ENCODE measurements at places on chromosomes 3 and 15.
A peak's percentile ranks its signal among the peaks of the same experiment; 100 is the strongest.

- no peak for DNase-seq
Observed at GRCh38 chr3:118548434-118548833, 486.2 kb downstream of the IGSF11 start.

GRCh38 chr3:11613851-11614487, 29.7 kb downstream of the VGLL4 start:
- no peak for DNase-seq

GRCh38 chr3:51434746-51435327, 43.8 kb downstream of the RBM15B start:
- DNase-seq: peak; percentile 35

GRCh38 chr3:65751123-65751700, 287.5 kb downstream of the MAGI1 start:
- peak; percentile 74 for DNase-seq

- no peak for DNase-seq
Observed at GRCh38 chr3:39445927-39446326, 21.6 kb upstream of the MOBP start.

GRCh38 chr15:89367485-89368451, 33.1 kb upstream of the POLG start:
- no peak for DNase-seq

DNA sequence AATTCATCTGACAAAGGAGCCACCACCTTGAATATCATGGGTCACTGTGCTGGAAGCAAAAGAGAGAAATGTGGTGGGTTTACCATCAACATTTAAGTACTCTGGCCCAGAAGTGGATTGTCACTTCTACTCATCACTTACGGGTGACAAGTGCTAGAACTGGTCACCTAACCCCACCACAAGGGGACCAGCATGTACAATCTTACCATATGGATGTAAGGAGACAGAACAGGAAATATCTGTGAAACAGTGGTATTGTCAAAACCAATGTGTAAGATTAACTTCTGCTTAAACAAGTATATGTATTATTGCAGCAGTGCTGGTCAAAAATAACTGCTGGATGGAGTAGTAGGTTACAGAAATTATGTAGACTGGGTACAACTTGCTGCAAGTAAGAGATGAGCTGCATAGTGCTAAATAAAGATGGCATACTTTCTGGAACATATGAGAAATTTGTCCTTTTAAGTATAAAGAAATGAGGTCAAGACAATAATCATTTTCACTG, 171.8 kb downstream of the POTEB3 start:
- DNase-seq: no peak

DNA sequence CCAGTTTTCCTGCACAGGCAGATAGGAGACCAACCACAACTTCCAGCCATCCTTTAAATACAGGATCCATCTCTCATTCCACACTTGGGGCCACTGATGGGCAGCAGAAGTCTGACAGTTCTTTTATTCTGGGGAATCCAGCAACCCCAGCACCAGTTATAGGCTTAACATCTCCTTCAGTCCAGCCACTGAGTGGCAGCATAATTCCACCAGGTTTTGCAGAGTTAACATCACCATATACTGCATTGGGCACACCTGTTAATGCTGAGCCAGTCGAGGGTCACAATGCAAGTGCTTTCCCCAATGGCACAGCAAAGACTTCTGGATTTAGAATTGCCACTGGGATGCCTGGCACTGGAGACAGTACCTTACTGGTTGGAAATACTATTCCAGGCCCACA, 2.9 kb downstream of the NPAP1 start:
- DNase-seq: no peak

GRCh38 chr3:112377568-112378071, 44.7 kb downstream of the CD200 start:
- DNase-seq: no peak

GRCh38 chr3:77456906-77457305, 417.0 kb downstream of the ROBO2 start:
- DNase-seq: no peak

GRCh38 chr3:189238071-189238470, 66.3 kb downstream of the TPRG1 start:
- no peak for DNase-seq

GRCh38 chr3:114307222-114307830, 13.5 kb downstream of the TIGIT start:
- no peak for DNase-seq

DNA sequence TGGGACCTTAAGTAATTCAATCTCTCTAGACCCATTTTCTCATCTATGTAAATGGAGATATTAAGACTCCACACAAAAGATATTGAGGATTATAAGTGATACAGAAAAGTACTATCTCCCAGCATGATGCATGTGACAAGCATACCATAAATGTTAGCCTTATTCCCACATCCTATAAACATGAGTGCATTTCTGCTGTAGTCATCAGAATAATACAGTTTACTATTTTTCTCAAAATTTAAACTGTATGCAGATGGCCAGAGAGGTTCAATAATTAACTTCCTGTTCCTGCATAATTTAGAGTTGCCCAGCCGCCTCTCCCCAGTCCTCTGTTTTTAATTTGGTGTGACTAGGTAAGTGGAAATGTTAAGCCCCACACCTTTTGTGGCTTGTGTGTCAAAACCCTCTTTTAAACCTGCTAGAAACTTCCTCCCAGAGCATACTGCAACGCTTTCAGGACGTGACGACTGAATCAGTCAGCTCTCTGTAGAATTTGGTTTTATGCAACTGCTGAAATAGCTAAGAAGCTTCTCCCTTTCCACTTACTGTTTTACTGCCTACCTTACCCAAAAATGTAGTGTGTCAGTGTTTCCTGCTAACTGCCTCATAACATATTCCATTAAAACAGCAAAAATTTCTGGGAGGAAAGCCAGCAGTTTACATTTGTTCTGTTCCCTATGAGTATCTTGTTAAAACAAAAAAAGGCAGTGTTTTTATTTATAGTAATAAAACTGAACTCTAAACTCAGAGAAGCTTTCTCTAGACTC, 1037.9 kb downstream of the EPHA3 start:
- peak; percentile 9 for DNase-seq

- peak; percentile 66 for DNase-seq
Observed at GRCh38 chr15:91055548-91056331, 33.3 kb upstream of the VPS33B start.

GRCh38 chr15:36585774-36586173, 6.3 kb downstream of the CDIN1 start:
- no peak for DNase-seq

- no peak for DNase-seq
Observed at GRCh38 chr15:71042356-71042922, 72.8 kb upstream of the THSD4 start.

GRCh38 chr15:70196372-70197316, 98.9 kb upstream of the TLE3 start:
- no peak for DNase-seq

- no peak for DNase-seq
Observed at GRCh38 chr3:39134305-39134704, 19.1 kb downstream of the CSRNP1 start.

- DNase-seq: no peak
Observed at GRCh38 chr3:17469954-17470353, 272.5 kb downstream of the TBC1D5 start.

GRCh38 chr3:14880447-14881106, 61.8 kb downstream of the FGD5 start:
- no peak for DNase-seq

GRCh38 chr3:152296971-152297370, 28.2 kb downstream of the MBNL1 start:
- no peak for DNase-seq

- DNase-seq: no peak
Observed at GRCh38 chr3:6860149-6860953, 564 bp upstream of the GRM7 start.

DNA sequence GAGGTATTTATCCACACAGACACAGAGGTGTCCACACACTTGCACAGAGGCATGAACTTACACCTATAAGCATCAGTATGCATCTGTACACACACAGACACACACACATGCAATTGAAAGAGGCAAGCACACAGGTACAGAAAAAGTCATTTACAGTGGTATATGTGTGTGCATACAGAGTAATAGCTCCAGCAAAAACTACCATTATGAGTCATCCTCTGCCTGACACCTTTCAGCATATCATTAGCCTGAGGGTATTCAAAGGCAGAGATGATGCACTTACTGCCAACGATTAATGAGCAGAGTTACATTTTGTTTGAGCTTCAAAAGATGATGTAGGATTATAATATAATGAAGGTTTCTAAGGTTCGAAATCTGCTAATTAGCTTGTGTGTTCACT, 100.3 kb upstream of the TPRG1 start:
- no peak for DNase-seq

- peak; percentile 70 for DNase-seq
Observed at GRCh38 chr3:45509038-45509767, 85.3 kb upstream of the LIMD1 start.

GRCh38 chr3:44926921-44927320, 49.1 kb downstream of the ZDHHC3 start:
- DNase-seq: no peak

DNA sequence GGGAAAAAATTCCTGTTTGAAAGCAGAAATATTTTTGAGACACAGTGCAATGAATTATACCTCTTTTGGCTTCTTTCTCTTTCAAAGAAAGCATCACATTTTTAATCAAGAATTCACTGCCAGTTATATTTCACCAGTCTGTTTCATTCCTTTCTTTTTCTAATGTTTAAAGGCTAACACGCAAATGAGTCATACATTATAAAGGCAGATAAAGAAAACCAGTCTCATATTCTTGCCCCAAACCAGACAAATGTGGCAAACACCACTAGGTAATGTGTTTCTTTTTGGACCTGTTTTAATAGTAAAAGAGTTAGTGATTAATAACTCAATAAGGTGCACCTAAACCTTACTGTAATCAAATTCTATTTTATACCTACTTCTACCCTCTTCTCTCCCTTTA, 83.8 kb downstream of the PLOD2 start:
- no peak for DNase-seq

DNA sequence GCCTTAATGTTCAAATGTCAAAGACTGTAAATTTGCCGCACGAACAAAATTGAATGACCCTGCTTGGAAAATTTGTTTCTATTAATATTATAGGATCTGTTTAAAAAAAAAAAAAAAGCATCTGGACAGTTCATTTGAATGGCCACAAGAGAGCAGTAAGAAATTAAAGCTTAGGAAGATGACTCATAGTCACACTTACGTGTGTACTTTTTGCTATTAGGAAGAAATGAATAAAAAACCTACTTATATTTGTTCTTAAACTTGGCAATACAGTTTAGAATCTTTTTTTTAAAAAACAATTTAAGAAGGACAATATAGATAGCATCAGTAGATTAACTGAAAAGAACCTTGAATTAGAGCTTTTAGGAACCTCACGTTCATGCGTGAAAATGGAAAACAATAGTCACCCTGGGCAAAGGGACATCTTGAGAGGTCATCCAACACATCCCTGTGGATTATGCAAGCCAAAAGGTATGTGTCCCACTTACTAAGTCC, 621.8 kb downstream of the MECOM start:
- DNase-seq: no peak

DNA sequence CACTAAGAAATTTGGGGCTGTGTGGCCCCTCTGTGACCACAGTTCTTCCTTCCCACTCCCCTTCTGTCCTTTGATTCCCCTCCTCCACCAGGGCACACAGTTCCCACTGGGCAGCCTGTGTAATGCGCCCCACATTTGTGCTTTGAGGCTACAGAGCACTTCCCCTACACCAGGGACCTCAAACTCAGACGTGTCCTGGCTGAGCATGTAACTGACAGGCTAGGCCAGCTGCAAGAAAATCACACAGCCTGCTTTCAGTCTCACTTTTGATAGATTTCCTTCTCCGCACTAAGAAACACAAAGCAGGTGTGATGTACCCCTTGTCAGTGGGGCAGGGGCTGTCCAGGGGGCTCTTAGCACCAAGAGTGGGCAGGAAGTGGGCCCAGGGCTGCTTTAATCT, 29.6 kb downstream of the PRKCD start:
- no peak for DNase-seq

GRCh38 chr15:52780172-52780980, 9.8 kb downstream of the ONECUT1 start:
- peak; percentile 58 for DNase-seq

GRCh38 chr3:153397794-153398193, 235.8 kb downstream of the RAP2B start:
- DNase-seq: no peak

DNA sequence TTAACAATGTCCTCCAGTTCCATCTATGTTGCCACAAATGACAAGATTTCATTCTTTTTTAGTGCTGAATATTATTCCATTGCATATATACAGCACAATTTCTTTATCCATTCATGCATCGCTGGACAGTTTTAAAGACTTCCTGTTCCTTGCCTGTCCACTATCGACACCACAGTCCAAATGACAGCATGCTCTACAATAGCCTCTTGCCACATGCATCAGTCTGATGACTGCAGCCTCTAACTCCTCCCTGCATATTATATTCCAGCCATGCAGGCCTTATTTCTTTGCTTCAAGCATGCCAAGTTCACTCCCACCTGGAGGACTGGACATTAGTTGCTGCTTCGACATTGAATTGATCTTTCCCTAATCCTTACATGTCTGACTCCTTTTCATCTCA, 306.2 kb downstream of the FOXP1 start:
- DNase-seq: no peak

DNA sequence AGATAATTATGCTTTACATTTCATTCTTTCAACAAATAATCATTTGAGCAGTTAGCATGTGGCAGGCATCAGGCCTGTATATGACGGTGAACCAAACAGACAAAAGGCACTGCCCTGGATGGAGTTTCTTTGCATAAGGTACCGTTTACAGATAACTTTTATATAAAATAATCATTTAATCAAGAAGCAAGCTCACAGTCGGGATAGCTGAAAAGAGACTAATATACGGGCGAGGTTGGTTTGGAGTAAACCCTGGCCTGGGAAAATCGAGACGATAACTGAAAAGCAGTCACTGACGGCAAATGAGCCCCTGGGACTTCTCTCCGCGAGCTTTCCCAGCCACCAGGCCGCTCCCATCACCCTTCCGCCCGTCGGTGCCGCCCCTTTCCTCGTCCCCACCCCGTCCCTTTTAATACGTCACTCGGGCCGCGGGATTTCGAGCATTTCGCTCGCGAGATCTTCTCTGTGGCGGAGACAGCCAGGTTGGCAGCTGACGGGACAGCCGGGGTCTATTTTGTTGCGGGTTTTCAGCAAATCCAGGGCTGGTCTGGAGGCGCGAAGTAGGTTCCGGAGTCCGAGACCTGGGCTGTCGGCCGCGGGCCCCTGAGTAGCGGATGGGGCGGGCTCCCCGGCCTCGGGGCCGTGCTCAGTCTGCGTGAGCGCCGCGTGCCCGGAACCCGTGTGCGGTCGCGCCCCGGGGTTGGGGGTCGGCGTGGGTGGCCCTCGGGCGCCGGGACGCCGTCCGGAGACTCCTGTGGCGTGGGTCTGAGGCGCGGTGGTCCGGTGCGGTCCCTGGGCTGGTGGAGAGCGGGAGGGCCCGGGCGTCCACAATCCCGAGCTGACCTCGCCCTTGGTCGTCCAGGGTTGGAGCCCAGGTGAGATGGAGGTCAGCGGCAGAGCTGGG, at the start of gene NMD3:
Gene NMD3, plus strand, starts transcription at position 462 of the 904 bp plus-strand sequence. CDS start 703 bp downstream, outside the sequence.
- DNase-seq: peak; percentile 94

DNA sequence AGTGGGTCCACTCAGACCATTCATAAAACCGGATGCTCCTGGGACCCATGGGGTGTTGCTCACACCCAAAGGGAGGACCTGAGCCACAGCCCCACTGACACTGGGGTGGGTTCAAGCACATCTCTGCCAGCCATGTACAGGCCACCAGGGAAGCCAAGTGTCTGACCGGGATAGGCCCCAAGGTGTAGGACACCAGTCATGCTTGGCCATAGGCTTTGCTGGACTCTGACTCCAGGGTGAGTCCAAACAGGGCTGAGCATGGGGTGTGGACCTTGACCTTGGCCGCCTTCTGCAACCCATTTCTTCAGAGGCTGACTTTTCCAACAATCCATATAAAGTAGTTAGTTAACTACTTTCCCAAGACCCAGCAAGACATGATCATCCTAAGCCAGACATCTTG, 31.4 kb upstream of the DUSP7 start:
- DNase-seq: no peak

- no peak for DNase-seq
Observed at GRCh38 chr15:94467034-94467433, 235.7 kb downstream of the MCTP2 start.

Measured in hippocampal formation (tissue), 2 donors.